ENCODE measurements at places on chromosomes 7 and 10.

DNA sequence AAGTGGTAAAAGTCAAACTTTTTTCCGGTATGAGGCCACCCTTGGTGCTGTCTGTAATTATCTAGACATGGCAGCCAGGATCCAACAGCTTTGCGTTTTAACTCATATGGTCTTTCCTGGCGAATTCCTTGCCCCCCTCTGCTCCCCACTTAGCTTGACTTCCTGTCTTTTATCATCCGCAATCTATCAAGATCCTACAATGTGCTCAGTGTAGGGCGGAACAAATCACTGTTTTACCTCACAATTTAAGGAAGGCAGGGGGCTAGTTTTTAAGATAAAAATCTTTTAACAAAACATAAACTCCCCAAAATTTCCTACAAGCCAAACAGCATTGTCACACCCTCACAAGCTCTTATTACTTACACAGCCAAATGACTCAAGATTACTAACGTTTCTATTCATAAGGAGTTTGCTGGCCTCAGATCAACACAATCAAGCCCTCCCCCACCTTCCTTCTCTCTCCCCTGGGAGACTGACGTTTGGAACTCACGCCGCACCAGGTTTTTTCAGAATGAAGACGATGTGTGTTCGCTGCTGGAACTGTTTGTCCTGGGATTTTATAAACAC, 1.3 kb upstream of the CDK14 start:
- H3K27ac ChIP-seq: peak overlapping the region; percentile 77
- peak overlapping the region; percentile 1 for H3K4me3 ChIP-seq
- H3K27me3 ChIP-seq: no peaks in the 10 kb centered on the region
- H3K36me3 ChIP-seq: no peaks in the 10 kb centered on the region
- DNase-seq: peak; percentile 28

DNA sequence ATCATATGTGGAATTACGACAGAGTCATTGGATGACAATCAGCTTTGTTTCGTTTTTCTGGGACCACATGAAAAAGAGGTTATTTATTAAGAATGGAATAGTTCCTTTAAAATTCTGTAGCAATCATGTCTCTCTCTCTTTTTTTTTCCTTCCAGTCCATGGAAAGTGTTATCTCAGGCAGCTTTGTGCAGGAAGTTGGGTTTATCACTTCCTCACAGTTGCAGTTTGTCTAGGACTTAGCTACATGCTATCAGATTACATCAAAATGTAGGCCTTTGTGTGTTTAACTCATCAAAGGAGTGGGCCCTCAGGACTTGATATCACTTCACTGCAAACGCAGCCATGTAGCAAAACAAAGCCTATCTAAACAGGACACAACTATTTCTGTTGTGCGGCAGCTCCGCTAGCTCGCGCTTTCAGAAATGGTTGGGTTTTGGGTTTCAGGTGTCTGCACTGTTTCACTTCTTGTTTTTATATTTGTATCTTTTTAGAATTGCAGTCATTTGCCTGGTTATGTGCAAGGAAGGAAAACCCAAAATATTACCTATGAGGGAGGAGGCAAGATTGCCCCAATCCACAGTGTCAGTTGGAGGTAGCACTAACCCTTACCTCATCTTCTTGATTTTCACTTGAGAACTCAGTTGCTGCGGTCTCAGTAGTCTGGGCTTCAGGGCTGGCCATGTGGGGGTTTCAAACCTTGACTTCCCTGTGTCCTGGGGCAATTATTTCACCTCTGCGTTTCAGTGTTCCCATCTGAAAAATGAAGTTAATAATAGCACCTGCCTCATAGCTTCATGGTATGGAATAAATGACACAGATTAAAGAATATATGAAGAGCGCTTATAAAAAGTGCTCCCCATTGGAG, 66.7 kb downstream of the HHEX start:
- no peak for DNase-seq
- H3K4me3 ChIP-seq: no peak overlapping the region
- no peaks in the 10 kb centered on the region for H3K27me3 ChIP-seq

DNA sequence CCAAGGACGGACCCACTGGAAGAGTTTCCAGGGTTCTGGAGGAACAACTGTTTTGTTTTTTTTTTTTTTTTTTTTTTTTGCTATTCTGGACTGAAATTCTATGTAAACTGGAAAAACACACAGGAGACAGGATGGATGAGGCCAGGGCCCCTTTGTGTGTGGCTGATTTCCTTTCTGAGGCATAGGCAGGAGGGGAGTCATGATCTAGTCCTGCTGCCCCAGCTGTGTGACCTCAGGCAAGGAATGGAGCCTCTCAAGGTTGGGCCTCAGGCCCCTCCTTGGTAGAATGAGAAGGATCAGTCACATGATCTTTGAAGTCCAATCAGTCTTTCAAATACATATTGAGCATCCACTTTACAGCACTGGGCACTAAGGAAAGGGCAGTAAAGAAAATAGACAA, 87.6 kb downstream of the SH3PXD2A start:
- H3K27ac ChIP-seq: no peak overlapping the region
- H3K4me1 ChIP-seq: peaks cover 13% of the 10 kb centered on the region
- DNase-seq: no peak
- H3K36me3 ChIP-seq: no peaks in the 10 kb centered on the region
- H3K27me3 ChIP-seq: no peaks in the 10 kb centered on the region

DNA sequence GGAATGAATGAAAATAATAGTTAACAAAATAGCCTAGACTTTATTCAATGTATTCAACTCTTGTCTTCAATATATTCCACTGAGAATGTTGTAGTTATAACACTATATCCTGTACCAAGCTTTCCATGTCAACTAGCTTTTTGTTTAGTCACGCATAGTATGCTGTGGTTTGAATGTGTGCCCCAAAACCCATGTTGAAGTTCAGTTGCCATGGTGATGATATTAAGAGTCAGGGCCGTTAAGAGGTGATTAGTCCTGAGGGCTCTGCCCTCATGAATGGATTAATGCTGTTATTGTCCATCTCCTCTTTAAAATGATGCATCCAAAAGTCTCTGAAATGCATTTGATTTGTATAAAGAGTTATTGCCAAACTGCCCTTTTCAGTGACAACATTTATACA, 887.6 kb downstream of the NRG3 start:
- no peak for DNase-seq
- no peaks in the 10 kb centered on the region for H3K27me3 ChIP-seq
- no peaks in the 10 kb centered on the region for H3K4me1 ChIP-seq
- no peaks in the 10 kb centered on the region for H3K36me3 ChIP-seq

GRCh38 chr7:136386876-136387275, 409.7 kb upstream of the MTPN start:
- H3K4me3 ChIP-seq: no peak overlapping the region
- no peak for DNase-seq
- H3K27me3 ChIP-seq: no peaks in the 10 kb centered on the region

DNA sequence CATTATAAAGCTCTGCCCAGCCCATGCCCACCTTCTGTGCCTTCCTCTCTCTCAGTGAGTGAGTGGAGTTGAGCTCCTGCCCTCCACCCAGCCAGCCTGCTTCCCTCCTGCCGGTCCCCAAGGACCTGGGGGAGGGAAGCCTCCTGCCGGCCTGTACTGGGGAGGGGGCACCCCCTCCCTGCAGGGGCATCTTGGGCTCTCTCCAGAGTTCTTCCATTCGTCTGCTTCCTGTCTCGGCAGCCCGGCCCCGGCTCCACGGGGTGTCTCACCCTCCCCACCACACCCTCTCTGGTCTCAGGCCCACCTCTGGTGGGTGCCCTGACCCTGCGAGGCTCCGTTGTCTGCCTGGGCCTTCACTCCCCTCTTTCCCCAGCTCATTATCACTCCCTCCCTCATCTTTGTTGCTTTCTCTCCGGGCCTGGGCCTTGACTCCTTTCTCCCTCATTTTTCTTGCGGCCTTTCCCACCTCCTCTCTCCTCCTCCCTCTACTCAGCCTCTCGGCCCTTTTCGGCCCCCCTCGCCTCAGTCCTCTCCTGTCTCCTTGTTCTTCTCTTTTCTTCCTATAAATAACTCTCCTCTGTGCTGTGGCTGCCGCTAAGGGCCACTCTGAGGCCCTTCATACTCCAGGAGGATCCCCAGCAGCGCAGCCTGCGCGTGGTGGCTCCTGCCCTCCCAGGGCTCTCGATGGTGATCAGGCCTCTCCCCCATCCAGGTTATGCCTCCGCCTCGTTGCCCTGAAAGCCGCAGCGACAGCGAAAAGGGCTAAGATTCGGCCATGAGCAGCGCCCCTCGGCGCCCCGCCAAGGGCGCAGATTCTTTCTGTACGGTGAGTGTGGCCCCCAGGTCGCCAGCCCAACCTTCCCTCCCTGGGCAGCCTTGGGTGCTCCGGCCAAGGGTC, 2.1 kb downstream of the SLC4A2 start:
- H3K36me3 ChIP-seq: peaks cover 6% of the 10 kb centered on the region
- DNase-seq: no peak
- peaks cover 70% of the 10 kb centered on the region for H3K4me1 ChIP-seq

DNA sequence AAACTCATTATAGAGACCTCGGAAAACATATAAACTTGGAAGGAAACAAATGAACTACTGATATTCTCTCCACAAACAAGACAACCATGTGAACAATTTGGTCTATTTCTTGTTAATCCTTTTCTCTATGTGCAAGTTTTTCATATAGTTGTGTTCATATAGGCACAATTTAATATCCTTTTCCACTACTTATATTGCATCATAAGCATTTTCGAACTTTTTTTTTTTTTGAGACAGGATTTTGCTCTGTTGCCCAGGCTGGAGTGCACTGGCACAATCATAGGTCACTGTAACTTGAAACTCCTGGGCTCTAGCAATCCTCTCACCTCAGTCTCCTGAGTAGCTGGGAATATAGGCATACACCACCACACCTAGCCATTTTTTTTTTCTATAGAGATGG, 5.2 kb downstream of the PEX1 start:
- H3K27me3 ChIP-seq: no peaks in the 10 kb centered on the region
- DNase-seq: no peak
- peaks cover 14% of the 10 kb centered on the region for H3K4me1 ChIP-seq
- H3K36me3 ChIP-seq: no peaks in the 10 kb centered on the region
- H3K27ac ChIP-seq: no peak overlapping the region
- no peak overlapping the region for H3K4me3 ChIP-seq

DNA sequence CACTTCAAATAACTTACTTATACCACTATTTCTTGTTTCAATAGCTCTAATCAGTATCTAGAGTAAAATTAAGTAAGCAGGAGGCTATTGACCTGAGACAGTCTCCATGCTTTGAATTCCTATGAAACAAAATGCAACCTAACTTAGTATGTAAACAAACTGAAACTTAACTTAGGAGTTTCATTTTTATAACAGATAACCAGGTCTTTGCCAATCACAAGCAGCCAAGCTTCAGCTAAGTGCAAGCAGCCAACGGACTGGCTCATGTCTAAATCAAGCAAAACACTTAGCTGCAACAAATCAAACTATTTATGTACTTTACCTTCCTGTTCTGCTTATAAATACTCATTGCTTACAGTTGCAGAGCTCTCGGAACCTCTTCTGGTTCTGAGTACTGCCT, 4.4 kb upstream of the GSTK1 start:
- peaks cover 25% of the 10 kb centered on the region for H3K4me1 ChIP-seq
- H3K27me3 ChIP-seq: no peaks in the 10 kb centered on the region
- H3K4me3 ChIP-seq: no peak overlapping the region
- DNase-seq: peak; percentile 37

DNA sequence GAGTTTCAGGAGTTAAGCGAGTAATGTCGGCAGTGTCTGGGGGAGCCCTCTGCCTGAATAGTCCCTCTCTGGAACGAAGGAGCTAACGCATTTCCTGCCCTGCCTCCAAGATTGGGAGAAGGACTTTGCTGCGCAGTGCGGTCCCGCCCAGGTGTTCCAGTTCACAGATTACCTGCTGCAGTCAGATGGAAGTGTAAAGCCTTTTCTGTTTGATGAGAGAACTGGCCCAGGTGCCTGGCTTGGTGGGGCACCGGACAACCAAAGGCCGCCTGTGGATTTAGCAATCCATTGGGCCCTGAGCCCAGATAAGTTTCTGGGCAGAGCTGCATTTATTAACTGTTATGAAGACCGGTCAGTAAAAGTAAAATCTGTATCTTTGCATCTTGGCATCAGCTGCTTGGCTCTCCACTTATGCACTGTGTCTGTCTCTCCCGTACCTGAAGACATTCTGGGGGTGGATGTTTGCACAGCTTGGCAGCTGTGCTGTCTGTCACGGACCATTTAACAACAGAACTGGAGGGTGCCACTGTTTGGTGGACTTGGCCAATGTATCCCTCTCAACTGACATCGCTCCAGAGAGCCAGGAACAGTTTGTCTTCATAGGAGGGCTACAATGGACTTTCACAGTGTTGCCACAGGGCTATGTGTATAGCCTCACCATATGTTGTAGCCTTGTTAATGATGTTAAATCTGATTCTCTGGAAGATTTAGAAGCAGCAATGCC, 654.7 kb upstream of the ZWINT start:
- DNase-seq: no peak
- H3K36me3 ChIP-seq: no peaks in the 10 kb centered on the region
- no peak overlapping the region for H3K4me3 ChIP-seq
- no peaks in the 10 kb centered on the region for H3K4me1 ChIP-seq

GRCh38 chr7:21945454-21946221, at the start of gene CDCA7L:
TSS of gene CDCA7L (minus strand) at chr7:21945899. CDS start at chr7:21945804, 95 bp downstream.
- no peaks in the 10 kb centered on the region for H3K27me3 ChIP-seq
- peaks cover 25% of the 10 kb centered on the region for H3K4me1 ChIP-seq

GRCh38 chr7:137475966-137476365, 132.4 kb upstream of the PTN start:
- DNase-seq: no peak
- no peak overlapping the region for H3K4me3 ChIP-seq
- no peak overlapping the region for H3K27ac ChIP-seq
- no peaks in the 10 kb centered on the region for H3K36me3 ChIP-seq
- H3K4me1 ChIP-seq: no peaks in the 10 kb centered on the region

DNA sequence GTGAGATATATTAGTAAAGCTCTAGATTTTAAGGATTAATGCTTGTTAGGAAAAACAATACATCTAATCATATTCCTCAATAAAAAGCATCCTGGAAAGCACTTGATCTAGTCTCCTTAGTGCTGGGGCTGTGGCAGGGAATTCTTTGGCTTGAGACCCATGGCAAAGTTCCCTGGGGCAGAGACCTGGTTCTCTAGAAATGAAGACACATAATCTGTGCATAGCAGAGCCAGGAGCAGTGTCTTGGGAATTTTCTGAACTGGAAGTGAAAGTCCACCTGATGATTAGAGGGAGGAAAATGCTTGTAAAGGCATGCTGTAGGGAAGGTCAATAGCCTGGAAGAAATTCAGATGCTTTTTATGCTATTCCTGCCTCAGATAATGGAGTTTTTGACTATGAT, 247.4 kb downstream of the CDK14 start:
- no peaks in the 10 kb centered on the region for H3K27me3 ChIP-seq
- H3K36me3 ChIP-seq: no peaks in the 10 kb centered on the region
- H3K4me1 ChIP-seq: peaks cover 17% of the 10 kb centered on the region
- H3K4me3 ChIP-seq: no peak overlapping the region
